HT-29 (cell line): ENCODE measurements at places on chromosomes 13 and 19. TPM values are rescaled to one million over a fixed set of nuclear protein-coding genes. Genes with fewer than 3 reads are reported as not detected.

Gene CAPN12
- 50.6 and 53.9 TPM in 2 replicates for total RNA-seq

GRCh38 chr13:97967948-97968347, 14.5 kb downstream of the IPO5 start:
- no peak for DNase-seq

Gene KLK10
- 154 and 171 TPM in 2 replicates for total RNA-seq

Gene NOTCH3
- 0.46 and 0.63 TPM in 2 replicates for total RNA-seq

- no peak for DNase-seq
Observed at GRCh38 chr19:17138937-17139598, 63.5 kb downstream of the MYO9B start.

GRCh38 chr19:15457701-15458484, 6.5 kb downstream of the RASAL3 start:
- DNase-seq, result no peak

DNA sequence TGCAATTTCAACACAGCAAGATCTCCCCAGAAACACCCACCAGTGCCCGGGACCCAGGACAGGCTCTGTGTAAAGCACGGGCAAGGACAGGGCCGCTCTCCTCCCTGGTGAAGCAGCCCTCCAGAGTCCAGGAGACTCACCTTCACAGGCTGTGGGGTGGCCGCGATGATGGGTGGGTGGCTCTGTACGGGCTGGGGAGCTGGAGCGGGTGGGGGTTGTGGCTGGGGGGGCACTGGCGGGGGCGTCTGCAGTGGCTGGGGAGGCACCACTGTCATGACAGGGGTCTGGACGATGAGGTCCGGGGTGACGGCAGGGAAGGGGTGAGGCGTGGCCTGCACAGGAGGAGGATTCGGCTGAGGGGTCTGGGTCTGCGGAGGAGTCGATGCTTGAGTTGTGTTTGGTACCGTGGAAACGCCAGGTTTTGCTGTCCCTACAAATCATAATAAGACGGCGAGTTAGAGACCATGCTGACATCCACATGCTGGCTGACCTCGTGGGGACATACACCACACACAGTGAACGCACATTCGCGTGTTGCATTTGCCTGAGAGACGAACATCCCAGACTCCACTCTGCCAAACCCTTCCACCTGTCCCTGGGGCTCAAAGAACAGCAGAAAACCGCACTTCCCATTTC, 33.1 kb upstream of the EPHX3 start:
- no peak for DNase-seq
